NCI-H187 treated with DMSO at 0.1 percent for 48 hours (cell line): ENCODE measurements at places on chromosomes 16 and 17.

DNA sequence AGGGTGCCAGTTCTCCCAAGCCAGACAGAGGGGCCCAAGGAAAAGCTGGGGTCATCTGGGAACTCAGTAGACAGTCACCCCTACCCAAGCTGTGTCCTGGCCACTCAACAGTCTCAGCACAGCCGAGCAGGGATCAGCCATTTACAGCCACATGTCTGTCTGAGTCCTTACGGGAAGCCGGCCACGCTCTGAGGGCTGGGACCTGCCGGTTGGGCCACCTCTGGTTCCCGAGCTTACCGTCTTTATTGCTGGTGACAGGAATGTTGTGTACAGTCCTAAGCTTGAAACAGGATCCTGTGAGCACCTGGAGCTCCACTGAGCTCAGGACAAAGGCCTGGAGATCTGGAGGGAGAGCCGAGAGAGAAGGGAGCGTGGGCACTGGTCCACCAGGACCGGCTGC lies 59.8 kb downstream of the TIMM22 start:
- DNase-seq, result no peak

DNA sequence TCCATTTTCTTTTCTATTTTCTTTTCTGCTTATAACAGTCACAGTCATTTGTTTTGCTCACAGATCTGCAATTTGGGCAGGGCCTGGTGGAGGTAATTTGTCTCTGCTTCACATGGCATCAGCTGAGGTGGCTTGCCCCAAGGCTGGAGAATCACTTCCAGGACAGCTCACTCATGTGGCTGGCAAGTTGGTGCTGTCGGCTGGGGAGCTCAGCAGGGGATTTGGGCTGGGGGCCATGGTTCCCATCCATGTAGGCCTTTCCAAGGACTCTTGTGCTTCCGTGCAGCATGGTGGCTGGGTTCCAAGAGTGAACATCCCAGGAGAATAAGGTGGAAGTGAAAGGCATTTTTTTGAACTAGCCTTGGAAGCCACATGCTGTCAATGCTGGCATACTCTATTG lies 85.7 kb downstream of the MGAT5B start:
- no peak for DNase-seq

DNA sequence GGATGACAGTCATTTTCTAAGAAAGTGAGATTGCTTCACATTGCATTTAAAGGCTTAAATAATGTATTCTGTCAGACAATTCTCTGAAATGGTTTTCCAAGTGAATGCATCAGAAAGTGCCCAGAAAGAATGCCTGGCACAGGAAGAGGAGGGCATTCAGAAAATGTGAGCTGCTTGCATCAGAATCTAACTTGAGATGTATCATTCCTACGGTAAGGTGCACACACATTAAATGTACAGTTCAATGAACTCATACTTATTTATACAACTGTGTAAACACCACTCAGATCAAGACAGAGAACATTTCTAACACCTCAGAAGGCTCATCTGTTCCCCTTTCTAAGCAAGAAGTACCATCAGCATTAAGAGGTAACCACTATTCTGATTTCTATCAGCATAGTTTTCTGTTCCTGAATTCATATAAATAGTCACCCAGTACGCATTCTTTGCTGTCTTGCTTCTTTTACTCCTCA lies 638.0 kb downstream of the MAF start:
- no peak for DNase-seq

GRCh38 chr17:50611634-50612033 lies 23.0 kb upstream of the ABCC3 start:
- no peak for DNase-seq

- DNase-seq, result no peak
These were observed 92.5 kb upstream of the PLCG2 start for GRCh38 chr16:81686391-81687130.

GRCh38 chr17:58060596-58061191 lies 22.5 kb upstream of the DYNLL2 start:
- DNase-seq, result no peak

- DNase-seq, result no peak
These were observed 30.8 kb upstream of the SPACA3 start for GRCh38 chr17:32960815-32961214.
